ENCODE measurements at places on chromosomes 2 and 18.

GRCh38 chr18:37242091-37242490, 323.5 kb downstream of the CELF4 start:
- H3K36me3 ChIP-seq, result peaks cover 2% of the 10 kb centered on the region
- H3K4me1 ChIP-seq, result no peaks in the 10 kb centered on the region
- no peaks in the 10 kb centered on the region for H3K27me3 ChIP-seq
- DNase-seq, result no peak
- H3K4me3 ChIP-seq, result no peak overlapping the region
- no peak overlapping the region for H3K27ac ChIP-seq

DNA sequence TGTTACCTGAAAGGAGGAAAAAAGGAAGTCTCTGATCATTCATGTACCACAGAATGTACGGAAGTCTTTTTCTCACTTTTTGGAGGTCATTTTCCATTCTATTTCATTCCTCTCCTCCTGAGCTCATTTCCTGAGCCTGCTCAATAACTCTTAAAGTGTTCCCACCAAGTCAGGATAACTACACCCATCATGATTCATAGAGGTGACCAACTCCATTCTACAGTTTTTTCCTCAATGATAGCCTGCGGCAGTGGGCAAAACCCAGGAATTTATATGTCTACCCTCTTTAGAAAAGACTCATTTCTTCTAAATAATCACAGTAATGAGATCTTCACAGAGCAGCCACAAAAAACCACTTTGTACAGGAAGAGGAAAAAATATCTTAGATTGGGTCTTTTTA, 372.5 kb downstream of the RBM43 start:
- H3K4me3 ChIP-seq, result no peak overlapping the region
- H3K4me1 ChIP-seq, result no peaks in the 10 kb centered on the region
- H3K27me3 ChIP-seq, result no peaks in the 10 kb centered on the region
- no peak for DNase-seq
- H3K27ac ChIP-seq, result no peak overlapping the region

DNA sequence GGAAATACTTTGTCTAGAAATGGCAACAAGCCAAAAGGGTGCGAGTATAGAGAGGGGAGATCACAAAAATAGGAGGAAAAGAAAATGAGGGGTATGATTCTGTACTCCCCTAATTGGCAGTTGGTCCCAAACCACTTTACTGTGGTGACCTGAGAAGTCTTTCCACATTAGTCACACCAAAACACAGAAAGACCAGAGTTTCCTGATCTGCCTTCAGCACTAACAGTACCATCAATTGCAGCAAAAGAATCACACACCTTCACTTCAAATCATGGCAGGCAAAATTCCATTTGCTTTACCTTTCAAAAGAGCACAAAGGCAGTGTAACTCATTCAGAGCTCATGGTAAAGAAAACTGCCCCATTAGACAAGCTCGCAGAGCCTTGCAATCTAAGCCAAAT, 86.8 kb downstream of the ALK start:
- H3K27ac ChIP-seq, result no peak overlapping the region
- H3K4me3 ChIP-seq, result no peak overlapping the region
- no peaks in the 10 kb centered on the region for H3K4me1 ChIP-seq

- H3K36me3 ChIP-seq, result peaks cover 5% of the 10 kb centered on the region
- DNase-seq, result no peak
- no peak overlapping the region for H3K27ac ChIP-seq
- H3K4me1 ChIP-seq, result peaks cover 6% of the 10 kb centered on the region
Observed at GRCh38 chr2:207944334-207944733, 81.0 kb downstream of the PLEKHM3 start.

DNA sequence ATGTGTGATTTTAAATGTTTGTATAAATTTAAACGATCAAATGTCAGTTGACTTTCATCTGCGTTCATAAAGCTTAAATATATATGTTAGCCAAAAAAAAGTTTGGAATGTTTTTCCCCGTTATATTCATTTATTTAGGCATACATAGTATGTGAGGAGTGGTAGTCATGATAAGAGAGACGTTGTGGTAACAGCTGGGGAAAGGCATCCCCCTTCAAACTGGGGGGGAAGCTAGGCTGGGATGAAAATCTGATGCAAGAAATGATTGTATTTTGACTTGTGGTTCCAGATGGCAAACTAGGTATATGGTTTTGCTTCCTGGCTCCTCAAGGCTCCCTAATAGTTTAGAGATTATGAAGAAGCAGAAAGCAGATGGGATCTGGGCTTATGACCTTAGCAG, 30.1 kb downstream of the ITGA6 start:
- no peak overlapping the region for H3K27ac ChIP-seq
- no peaks in the 10 kb centered on the region for H3K36me3 ChIP-seq
- H3K27me3 ChIP-seq, result no peaks in the 10 kb centered on the region
- H3K4me3 ChIP-seq, result no peak overlapping the region

DNA sequence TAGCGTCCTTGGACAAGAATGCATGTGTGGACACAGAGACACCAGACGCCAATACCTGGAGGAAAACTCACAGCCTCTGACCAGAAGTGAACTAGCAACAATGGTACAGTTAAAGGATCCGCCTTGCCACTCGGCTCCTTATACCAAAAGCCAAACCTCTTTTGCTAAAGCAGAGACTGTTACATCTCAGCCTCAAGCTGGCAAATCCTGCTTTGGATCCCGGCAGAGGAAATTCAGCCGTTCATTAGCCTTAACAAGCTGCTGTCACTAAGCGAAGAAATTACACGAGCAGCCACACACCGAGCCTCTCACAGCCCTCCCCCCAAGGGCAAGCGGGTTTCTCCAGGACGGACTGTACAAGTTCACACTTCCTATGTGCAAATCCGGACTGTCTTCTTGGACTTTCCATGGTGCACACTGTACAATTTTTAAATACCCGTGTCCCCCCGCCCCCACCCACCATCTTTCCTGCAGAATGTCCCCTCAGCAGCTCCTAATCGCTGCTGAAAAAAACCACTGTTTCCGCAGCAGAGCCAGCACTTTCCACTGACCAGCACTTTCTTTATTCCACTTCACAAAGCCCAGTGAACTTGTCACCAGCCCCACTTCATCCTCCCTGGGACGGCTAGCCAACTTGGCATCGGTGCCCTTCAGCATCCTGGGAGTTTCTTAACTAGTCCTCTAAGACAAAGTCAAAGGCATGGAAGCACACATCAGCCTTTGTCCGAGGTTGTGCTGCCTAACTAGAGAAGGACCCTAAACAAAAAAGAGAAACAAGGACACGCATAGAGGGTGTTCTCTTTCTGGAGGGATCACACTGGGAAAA, 1.5 kb downstream of the KLF7 start:
- H3K4me3 ChIP-seq, result peak overlapping the region; percentile 73
- H3K36me3 ChIP-seq, result no peaks in the 10 kb centered on the region
- peak overlapping the region; percentile 76 for H3K27ac ChIP-seq
- H3K4me1 ChIP-seq, result peaks cover 12% of the 10 kb centered on the region
- DNase-seq, result no peak

GRCh38 chr2:176622792-176623191, 353.6 kb downstream of the MTX2 start:
- peaks cover 3% of the 10 kb centered on the region for H3K27me3 ChIP-seq

DNA sequence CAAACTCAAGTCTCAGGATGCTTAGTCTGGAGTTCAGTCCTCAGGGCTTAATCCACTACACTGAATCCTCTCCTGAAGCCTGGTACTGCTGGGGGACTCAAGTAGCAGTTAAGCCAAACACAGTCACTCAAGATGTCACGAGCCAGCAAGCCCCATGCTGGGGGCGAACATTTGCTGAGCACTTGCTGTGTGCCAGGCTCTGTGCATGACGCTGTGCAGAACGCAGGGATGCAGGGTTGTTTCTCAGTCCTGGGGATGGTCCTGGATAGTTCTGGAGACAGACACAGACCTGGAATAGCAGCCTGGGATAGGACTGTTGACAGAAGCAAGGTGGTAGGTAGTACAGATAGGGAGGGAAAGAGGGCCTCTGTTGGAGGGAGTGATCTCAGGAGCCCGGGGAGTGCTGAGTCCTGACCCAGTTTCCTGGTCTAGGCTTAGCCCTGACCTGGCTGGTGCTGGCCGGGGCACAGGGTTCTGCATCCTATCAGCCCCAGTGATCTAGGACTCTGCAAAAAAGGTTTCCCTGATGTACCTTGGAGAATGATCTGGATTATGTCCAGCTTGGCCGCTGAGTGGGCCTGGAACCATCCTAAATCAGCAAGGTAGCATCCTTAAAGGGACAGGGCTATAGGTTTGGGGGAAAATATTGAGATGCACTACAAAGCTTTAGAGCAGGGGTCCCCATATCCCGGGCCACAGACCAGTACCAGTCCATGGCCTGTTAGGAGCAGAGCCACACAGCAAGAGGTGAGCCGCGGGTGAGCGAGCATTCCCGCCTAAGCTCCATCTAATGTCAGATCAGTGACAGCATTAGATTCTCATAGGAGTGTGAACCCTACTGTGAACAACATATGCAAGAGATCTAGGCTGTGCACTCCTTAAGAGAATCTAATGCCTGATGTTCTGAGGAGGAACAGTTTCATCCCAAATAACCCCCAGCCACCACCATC, 54.7 kb upstream of the OTOF start:
- no peaks in the 10 kb centered on the region for H3K4me1 ChIP-seq
- no peak overlapping the region for H3K4me3 ChIP-seq
- no peaks in the 10 kb centered on the region for H3K27me3 ChIP-seq
- H3K36me3 ChIP-seq, result no peaks in the 10 kb centered on the region
- no peak for DNase-seq
- no peak overlapping the region for H3K27ac ChIP-seq

DNA sequence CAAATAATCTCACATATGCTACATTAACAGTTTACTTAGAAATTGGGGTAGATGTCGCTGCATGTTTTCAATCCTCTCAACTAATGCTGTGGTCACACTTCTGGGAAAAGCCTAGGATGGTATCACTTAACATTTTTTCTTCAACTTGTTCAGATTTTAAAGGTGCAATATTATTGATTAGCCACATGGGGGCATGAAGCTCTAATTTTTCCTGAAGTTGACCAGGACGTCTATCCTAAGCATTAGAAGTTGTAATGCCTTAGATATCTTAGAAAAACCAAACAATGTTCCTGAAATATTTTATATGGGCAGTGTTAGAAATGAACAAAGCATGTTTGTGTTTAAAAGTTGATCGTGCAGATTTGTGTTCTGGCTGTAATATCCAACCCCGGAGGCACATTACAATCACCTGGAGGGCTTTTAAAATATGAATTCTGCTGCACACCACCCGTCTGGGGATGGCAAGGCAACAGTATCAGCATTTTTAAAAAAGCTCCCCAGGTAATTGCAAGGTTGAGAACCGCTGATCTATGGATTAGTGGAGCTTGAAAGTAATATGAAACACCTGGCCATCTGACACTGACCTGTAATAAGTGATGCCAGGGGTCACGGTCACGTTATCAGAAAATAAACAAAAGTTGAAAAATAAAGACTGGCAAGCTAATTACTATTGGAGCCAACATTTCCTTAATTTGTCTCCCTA, 100.5 kb upstream of the LMAN1 start:
- DNase-seq, result peak; percentile 7
- H3K4me1 ChIP-seq, result no peaks in the 10 kb centered on the region
- H3K27ac ChIP-seq, result no peak overlapping the region
- H3K36me3 ChIP-seq, result no peaks in the 10 kb centered on the region
- no peak overlapping the region for H3K4me3 ChIP-seq
- peaks cover 5% of the 10 kb centered on the region for H3K27me3 ChIP-seq

DNA sequence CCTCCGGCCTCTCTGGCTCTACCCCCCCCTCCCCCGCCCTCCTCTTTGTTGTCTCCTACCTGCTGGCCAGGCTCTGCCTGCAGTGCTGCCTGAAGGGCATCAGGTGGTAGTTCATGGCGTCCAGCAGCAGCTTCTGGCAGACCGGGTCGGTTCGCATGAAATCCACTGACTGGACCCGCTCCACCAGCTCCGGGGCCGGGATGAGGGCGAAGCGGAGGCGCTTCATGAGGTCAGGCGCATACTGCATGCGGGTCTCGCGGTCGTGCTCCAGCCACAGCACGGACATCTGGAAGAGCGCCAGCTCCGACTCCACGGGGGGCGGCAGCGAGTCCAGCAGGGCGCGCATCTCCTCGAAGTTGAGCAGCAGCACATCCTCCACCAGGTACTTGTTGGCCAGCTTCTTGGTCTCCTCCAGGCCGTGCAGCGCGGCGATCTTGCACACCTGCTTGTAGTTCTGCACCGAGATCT, 3.2 kb downstream of the KLHL14 start:
- no peak overlapping the region for H3K27ac ChIP-seq
- H3K27me3 ChIP-seq, result peaks cover 54% of the 10 kb centered on the region
- no peaks in the 10 kb centered on the region for H3K36me3 ChIP-seq
- no peak for DNase-seq
- H3K4me1 ChIP-seq, result peaks cover 11% of the 10 kb centered on the region

GRCh38 chr2:6921321-6921922, 4.2 kb downstream of the RNF144A start:
- H3K27me3 ChIP-seq, result peaks cover 10% of the 10 kb centered on the region
- H3K4me1 ChIP-seq, result peaks cover 13% of the 10 kb centered on the region
- DNase-seq, result peak; percentile 24
- H3K36me3 ChIP-seq, result no peaks in the 10 kb centered on the region
- H3K27ac ChIP-seq, result no peak overlapping the region

DNA sequence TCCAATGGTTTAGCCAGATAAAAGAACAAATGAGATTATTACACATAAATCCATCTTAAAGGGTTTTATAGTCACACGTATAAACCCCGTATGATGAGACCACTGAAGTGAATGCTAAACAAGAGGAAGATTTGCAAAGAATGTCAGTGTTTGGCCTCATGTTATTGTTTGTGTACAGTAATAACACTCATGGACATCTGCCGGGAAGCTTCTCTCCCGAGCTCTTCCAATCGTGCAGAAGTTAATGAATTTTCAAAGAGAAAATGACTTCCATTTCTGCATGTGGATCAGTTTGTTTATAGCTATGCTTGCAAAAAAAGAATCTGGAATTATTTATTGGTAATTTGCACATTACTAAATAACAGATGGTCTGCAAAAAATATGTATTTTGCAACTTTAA, 88.5 kb upstream of the APCDD1 start:
- peaks cover 4% of the 10 kb centered on the region for H3K27me3 ChIP-seq
- H3K4me1 ChIP-seq, result no peaks in the 10 kb centered on the region
- H3K4me3 ChIP-seq, result no peak overlapping the region
- DNase-seq, result no peak
- H3K27ac ChIP-seq, result no peak overlapping the region

Measured in large intestine (tissue), 12 donors.